ENCODE measurements at places on chromosomes 1 and 21. TPM values are rescaled to one million over a fixed set of nuclear protein-coding genes. Genes with fewer than 3 reads are reported as not detected.

- no peaks in the 10 kb centered on the region for H3K36me3 ChIP-seq
- no peak overlapping the region for H3K27ac ChIP-seq
- peaks cover 24% of the 10 kb centered on the region for H3K4me1 ChIP-seq
These were observed 3.4 kb downstream of the SEMA6C start for GRCh38 chr1:151143057-151143435.

DNA sequence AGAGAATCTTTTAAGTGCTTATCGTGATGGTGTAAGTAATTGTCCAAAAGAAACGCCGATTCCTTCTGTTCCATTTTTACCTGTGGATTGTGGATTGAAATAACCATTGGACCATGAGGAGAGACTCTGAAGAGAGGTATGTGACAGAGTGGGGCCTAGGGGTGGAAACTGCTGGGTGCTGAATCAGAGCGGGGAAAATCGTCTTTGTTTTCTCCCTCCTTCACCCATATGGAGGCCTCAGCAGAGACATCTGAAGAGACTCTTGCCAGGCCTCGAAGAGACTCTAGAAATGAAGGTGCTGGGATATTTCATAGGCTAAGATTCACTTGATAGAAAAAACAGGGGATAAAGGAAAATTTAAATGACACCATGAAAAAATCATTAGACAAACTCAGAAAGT lies 1327.0 kb downstream of the BRINP3 start:
- no peak for DNase-seq
- H3K36me3 ChIP-seq, result no peaks in the 10 kb centered on the region
- no peaks in the 10 kb centered on the region for H3K4me1 ChIP-seq
- H3K4me3 ChIP-seq, result no peak overlapping the region

DNA sequence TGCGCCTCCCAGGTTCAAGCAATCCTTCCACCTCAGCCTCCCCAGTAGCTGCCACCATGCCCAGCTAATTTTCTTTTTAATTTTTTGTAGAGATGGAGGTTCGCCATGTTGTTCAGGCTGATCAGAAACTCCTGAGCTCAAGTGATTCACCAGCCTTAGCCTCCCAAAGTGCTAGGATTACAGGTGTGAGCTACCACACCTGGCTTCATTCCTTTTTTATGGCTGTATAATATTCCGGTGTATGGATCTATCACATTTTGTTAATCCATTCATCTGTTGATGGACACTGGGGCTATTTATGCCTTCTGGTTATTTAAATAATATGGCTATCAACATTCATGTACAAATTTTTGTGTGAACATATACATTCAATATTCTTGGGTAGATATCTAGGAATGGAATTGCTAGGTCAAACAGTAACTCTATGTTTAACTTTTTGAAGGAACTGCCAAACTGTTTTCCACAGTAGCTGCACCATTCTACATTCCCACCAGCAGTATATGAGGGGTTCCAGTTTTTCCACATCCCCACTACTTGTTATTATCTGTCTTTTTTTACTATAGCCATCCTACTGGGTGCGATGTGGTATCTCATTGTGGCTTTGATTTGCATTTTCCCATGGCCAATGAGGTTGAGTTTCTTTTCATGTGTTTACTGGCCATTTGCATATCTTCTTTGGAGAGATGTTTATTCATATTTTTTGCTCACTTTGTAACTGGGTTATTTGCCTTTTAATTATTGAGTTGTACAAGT lies 11.0 kb downstream of the SLC27A3 start:
- H3K36me3 ChIP-seq, result no peaks in the 10 kb centered on the region
- no peaks in the 10 kb centered on the region for H3K27me3 ChIP-seq
- no peak overlapping the region for H3K4me3 ChIP-seq

DNA sequence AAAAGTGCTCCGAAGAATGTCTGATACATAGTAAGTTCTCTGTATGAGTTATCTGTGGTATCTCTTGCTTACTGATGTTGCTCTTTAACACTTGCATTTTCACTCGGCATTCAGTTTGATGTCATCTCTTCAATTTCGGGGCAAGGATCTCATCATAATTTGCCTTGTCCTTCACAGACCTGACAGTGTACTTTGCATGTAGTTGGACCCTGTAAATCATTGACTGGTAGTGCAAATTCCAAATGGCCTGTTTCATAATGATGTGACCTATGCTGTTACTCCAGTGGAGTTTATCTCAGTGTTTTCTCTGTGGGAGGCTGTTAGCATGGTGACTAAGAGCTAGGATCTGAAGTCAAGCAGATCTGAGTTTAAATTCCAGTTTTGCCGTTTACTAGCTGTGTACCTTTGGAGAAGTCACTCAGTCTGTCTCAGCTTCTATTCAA lies 34.2 kb upstream of the ABCD3 start:
- no peaks in the 10 kb centered on the region for H3K4me1 ChIP-seq
- no peak overlapping the region for H3K4me3 ChIP-seq
- no peak for DNase-seq
- no peaks in the 10 kb centered on the region for H3K36me3 ChIP-seq
- no peaks in the 10 kb centered on the region for H3K27me3 ChIP-seq

DNA sequence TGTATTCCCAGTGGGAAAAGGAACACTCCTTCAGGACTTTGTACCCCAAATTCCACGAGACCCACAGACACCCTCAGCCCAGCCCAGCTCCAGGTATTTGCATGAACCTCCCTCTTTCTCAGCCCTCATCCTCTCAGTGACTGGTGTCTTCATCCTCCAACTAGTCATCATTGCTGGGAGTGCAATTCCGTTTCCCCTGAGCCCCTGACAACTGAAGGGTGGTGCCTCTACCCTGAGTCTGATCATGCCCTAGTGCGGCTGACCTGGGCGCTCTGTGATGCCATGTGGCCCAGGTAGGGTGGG lies 3.8 kb upstream of the ZNF692 start:
- DNase-seq, result no peak
- peaks cover 21% of the 10 kb centered on the region for H3K4me1 ChIP-seq
- peak overlapping the region; percentile 65 for H3K4me3 ChIP-seq
- H3K36me3 ChIP-seq, result no peaks in the 10 kb centered on the region
- H3K27me3 ChIP-seq, result no peaks in the 10 kb centered on the region

The SLAMF7 gene
- 9.2 TPM for total RNA-seq

DNA sequence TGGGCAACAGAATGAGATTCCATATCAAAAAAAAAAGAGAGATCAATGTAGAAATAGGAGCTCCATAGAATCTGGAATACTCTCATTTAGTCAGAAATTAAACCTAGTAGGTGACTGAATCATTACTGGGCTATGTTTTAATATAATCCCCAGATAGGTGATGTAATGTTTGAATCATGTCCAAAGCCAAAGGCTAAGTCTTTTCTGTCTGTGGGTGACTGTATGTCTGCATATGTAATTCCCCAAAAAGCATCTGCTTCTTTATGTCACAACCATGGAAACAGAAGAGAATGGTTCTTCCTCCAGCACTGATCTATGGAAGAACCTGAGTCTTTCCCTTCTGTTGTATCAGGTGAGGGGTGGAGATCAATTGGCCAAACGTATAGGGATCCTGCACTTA lies 5.8 kb downstream of the LAMC2 start:
- DNase-seq, result no peak
- no peak overlapping the region for H3K27ac ChIP-seq
- H3K27me3 ChIP-seq, result no peaks in the 10 kb centered on the region

The UBE2U gene
- total RNA-seq, result not detected

- H3K27ac ChIP-seq, result no peak overlapping the region
These were observed 1105.9 kb downstream of the AMY1C start for GRCh38 chr1:104855550-104855949.

The SMPDL3B gene
- 29.1 TPM for total RNA-seq

The HOOK1 gene
- total RNA-seq, result 18.5 TPM

The CYP2J2 gene
- 1.4 TPM for total RNA-seq

DNA sequence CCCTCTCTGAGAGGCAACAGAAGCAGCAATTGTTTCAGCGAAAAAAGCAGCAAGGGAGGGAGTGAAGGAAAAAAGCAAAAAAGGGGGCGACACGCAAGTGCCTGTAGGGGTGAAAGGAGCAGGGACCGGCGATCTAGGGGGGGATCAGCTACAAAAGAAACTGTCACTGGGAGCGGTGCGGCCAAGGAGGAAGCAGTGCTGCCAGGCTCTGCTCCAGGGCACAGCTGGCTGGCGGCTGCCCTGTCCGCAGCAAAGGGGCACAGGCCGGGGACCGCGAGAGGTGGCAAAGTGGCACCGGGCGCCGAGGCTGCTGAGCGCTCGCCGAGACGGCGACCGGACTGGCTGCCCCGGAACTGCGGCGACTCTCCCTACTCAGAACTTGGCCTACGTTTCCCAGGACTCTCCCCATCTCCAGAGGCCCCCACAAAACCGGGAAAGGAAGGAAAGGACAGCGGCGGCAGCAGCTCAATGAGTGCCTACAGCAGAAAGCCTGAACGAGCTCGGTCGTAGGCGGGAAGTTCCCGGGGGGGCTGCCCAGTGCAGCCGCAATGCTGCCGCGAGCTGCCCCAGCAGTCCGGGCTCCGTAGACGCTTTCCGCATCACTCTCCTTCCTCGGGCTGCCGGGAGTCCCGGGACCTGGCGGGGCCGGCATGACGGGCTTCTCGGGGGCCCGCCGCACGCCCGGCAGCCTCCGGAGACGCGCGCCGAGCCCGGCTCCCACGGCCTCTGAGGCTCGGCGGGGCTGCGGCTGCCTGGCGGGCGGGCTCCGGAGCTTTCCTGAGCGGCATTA lies 1.0 kb upstream of the CDKN2C start:
- H3K4me1 ChIP-seq, result no peaks in the 10 kb centered on the region
- H3K36me3 ChIP-seq, result no peaks in the 10 kb centered on the region

- DNase-seq, result no peak
- H3K27me3 ChIP-seq, result no peaks in the 10 kb centered on the region
- no peak overlapping the region for H3K27ac ChIP-seq
- no peaks in the 10 kb centered on the region for H3K36me3 ChIP-seq
These were observed 50.7 kb downstream of the JAK1 start for GRCh38 chr1:64915381-64916274.

The C1orf167 gene
- total RNA-seq, result 4.7 TPM

The GBP6 gene
- 0.12 TPM for total RNA-seq

DNA sequence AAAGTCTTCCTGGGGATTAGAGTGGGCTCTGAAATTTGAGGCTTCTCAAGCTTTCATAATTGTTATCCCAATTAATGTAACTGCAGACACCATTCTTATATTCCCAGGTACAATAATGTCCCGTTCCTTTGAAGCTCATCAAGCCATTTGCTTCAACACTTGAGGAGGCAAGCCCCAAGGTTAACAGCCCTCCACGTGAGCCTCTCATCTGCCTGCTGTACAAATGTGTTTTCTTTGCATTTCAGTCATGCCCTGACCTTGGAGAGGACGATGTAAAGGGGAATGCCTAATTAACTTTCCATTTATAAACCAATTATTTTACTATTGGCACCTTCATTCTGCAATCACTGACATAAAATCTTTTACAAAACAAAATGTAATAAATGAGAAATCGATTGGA lies 106.3 kb downstream of the SETD4 start:
- no peak overlapping the region for H3K27ac ChIP-seq
- H3K27me3 ChIP-seq, result no peaks in the 10 kb centered on the region
- no peaks in the 10 kb centered on the region for H3K36me3 ChIP-seq
- H3K4me3 ChIP-seq, result no peak overlapping the region

DNA sequence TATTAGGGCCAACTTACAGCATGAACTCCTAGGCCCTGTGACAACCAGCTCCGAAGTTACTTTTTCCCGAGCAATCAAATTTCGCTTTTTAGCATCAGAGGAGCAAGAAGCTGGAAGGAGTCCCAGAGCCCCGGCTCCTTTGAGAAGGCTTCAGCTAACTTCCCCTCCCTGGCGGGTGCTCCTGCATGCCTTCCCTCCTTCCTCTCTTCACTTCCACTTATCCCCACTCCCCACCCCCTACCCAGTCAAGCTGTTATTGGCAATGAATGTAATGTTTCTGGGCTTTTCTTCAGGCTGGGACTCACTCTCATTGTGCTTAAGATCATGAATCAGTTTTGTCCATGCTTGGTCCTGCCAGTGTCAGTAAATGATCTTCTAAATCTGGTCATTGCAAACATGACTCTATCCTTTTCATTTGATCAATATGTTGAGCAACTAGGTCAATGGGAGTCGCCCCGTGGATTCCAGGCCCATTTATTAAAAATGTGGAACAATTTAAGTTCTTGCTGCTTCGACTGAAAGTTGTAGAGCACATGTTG lies 94.5 kb upstream of the TSPAN2 start:
- DNase-seq, result no peak
- no peaks in the 10 kb centered on the region for H3K27me3 ChIP-seq
- H3K4me1 ChIP-seq, result no peaks in the 10 kb centered on the region
- no peak overlapping the region for H3K4me3 ChIP-seq
- no peak overlapping the region for H3K27ac ChIP-seq
- no peaks in the 10 kb centered on the region for H3K36me3 ChIP-seq

- H3K4me3 ChIP-seq, result no peak overlapping the region
- H3K4me1 ChIP-seq, result peaks cover 6% of the 10 kb centered on the region
- no peak for DNase-seq
- no peak overlapping the region for H3K27ac ChIP-seq
- peaks cover 100% of the 10 kb centered on the region for H3K36me3 ChIP-seq
- H3K27me3 ChIP-seq, result no peaks in the 10 kb centered on the region
These were observed 23.7 kb downstream of the DHX9 start for GRCh38 chr1:182862827-182863226.

The RHBG gene
- not detected for total RNA-seq

The CDCA8 gene
- total RNA-seq, result 0.78 TPM

The CYYR1 gene
- 51.3 TPM for total RNA-seq

- no peak for DNase-seq
- no peaks in the 10 kb centered on the region for H3K27me3 ChIP-seq
- H3K4me1 ChIP-seq, result peaks cover 19% of the 10 kb centered on the region
- H3K4me3 ChIP-seq, result no peak overlapping the region
These were observed 27.4 kb downstream of the ETS2 start for GRCh38 chr21:38833117-38833516.

The SLC44A3 gene
- 31.6 TPM for total RNA-seq

The SLC66A1 gene
- total RNA-seq, result 20.9 TPM

The RNU1-2 gene
- total RNA-seq, result 6,622 TPM

DNA sequence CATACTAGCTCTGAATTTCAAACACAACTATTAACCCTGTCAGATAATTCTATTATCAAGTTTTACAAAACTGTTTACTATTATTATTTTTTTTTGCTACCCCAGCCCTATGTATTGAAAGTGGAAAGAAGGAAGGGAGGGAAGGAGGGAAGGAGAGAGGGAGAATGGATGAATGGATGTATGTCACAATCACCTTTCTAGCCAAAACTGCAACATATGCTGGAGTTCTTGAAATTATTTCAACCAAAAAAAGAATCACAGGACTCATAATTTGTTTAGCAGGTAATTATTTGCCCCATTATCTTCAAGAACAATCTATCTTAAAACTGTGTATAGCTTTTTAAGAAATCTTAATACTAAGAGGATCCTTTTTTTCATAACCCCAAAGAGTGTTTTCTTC lies 5.4 kb downstream of the NRIP1 start:
- H3K4me3 ChIP-seq, result no peak overlapping the region
- no peak overlapping the region for H3K27ac ChIP-seq
- H3K27me3 ChIP-seq, result no peaks in the 10 kb centered on the region
- DNase-seq, result no peak
- H3K36me3 ChIP-seq, result no peaks in the 10 kb centered on the region
- H3K4me1 ChIP-seq, result peaks cover 57% of the 10 kb centered on the region

The KCNA3 gene
- 8.9 TPM for total RNA-seq

The TNFAIP8L2 gene
- 10.3 TPM for total RNA-seq

The ANGPTL1 gene
- total RNA-seq, result 9.3 TPM

The OR2T33 gene
- total RNA-seq, result not detected

GRCh38 chr1:119414950-119415349 lies at the start of gene HSD3B2:
Gene HSD3B2, plus strand, starts transcription at chr1:119415150. Its CDS starts 270 bp downstream, at chr1:119415420.
- H3K36me3 ChIP-seq, result no peaks in the 10 kb centered on the region
- no peak within 1 kb of the TSS for H3K4me3 ChIP-seq
- H3K27me3 ChIP-seq, result no peaks in the 10 kb centered on the region
- H3K4me1 ChIP-seq, result no peaks in the 10 kb centered on the region
- no peak within 1 kb of the TSS for H3K27ac ChIP-seq
